NCI-H1930 (cell line): ENCODE measurements at places on chromosomes 3 and 15.

- DNase-seq: no peak
Observed at GRCh38 chr15:98966091-98966787, 41.4 kb downstream of the PGPEP1L start.

DNA sequence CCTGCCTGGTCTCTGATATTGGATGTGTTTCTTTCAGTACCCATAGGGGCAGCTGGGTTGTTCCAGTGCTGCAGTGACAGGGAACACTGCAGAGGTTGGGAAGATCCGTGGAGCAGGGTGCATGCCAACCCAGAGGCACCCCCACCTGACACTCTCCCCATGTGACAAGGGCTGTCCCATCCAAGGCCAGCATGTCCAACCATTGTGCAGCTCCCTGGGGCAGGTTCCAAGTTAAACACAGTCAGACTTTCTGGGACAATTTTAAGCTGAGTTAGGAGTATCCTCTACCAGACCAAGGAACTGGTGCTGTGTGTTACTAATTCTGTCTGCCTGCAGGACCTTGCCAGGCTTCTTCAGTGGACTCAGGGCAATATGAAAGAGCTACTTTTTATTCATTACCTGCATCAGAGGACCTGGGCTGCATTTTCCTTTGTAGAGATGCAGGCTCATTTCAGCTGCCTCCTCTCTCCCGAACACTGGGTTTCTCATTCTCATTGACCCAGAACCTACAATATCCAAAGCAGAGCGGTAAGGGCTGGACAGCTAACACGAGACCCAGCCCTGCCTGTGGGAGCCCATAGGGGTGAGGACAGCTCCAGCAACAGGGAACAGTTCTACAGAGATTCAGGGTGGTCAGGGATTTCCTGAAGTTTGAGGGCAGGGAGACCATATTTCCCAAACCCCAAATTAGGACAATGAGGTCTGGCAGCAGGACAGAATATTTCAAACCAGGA lies 72.7 kb downstream of the SPSB4 start:
- no peak for DNase-seq

DNA sequence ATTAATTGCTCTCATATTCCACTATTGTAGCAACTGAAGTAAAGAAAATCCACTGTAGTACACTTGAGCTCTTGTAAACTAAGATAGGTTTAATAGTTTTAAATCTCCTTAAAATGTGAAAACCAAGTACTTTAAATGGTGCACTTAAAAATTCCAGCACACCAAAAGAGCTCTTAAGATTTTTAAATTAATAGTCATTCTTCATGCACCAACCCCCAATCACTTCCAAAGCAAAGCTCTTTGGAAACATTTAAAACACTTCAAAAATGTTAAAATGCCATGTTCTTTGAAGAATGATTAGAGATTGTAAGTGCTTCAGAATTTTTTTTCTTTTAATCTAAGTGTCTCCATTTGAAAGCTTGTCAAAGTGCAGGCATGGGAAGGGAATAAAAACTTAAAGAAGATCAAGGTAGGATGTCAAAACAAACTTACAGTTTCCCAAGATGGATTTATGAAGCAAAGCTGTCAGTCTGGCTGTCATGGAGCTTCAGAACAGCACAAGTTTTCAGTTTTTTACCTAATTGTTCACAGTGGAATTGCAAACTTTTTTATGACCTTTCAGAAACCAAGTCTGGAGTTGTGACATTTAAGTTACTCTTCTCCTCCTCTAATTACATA lies 84.3 kb downstream of the ARPP21 start:
- no peak for DNase-seq

DNA sequence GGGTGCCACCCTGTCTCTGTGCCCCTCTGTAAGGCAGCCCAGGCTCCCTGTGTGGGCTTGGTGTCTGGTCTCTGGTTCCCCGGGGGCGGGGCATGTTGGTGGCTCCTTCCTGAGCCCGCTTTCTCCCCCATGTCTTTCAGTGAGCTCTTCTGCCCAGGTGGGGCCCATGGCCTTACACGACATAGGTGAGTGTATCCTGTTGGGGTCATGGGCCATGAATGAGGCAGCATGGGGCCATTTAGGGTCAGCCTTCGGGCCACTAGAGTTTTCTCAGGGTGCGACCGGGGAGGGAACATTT lies 195.1 kb downstream of the UBE3A start:
- DNase-seq: no peak

DNA sequence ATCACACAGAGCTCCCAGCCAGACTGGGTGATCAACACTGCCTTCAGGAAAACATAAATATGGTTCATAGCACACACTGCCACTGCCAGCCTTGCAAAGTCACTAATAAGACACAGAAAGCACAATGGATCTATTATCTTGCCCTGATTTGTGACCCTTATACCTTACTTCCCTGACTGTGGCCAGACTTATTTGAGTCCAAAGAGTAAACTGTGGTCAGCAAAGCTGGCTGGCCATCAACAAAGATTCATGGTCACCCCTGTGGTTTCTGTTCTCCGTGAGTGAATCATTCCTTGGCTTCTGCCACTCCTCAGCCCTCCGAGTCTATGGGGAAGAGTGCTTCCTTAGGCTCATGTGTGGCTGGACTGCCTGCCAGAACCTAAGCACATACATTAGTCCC lies 437.7 kb downstream of the RAP2B start:
- DNase-seq: no peak

DNA sequence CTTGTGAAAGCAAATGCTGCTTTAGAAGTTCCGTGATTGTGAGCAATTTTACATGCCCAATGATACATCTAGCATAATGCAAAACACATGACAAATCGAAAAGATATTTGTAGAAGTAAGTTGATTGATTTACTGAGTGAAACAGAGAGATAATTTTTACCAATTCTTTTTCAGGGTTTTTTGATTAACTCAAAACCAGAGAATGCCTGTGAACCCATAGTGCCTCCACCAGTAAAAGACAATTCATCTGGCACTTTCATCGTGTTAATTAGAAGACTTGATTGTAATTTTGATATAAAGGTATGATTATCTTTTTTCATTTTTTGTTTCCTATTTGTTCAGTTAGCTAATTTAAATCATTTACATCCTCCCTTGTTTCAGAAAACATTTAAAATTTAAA lies 58.8 kb downstream of the RNF13 start:
- DNase-seq: no peak

DNA sequence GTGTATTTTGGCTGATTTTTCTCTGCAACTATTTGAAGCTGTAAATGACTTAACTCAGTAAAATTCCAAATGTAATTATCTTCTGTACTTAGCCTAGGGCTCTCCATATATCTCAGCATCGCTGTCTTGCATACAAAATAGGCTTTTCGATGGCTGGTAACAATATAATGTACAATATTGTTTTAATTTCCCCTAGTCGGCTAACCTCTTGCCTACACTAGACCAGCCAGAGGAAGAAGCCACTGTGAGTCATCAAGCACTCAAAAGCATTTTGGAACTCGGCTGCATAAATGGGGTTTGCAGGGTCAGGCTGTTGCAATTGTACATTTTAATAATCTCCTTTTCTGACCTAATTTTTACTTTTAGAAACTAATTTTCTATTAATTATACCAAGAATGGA lies 583.8 kb downstream of the FOXP1 start:
- no peak for DNase-seq

GRCh38 chr3:62318752-62319569 lies 54.4 kb downstream of the FEZF2 start:
- DNase-seq: peak; percentile 72

DNA sequence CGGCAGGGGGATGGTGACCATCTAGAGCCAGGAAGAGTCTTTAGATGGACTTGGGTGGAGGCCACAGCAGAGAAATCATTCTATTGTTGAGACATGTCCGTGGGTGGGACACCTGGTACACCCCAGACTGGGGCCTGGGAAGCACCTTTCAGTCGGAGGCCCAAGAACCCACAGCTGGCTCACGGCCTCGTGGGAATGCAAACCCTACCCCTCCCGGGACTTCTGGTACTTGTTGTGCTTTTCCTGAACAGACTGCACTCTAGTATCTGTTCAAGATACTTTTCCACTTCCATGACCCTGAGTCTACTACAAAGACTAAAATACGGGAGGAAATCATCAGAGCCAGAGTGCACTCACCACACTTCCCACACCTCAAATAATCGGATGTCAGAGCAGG lies 60.7 kb downstream of the BDH1 start:
- no peak for DNase-seq

- no peak for DNase-seq
Observed at GRCh38 chr15:88069561-88069960, 187.0 kb downstream of the NTRK3 start.

DNA sequence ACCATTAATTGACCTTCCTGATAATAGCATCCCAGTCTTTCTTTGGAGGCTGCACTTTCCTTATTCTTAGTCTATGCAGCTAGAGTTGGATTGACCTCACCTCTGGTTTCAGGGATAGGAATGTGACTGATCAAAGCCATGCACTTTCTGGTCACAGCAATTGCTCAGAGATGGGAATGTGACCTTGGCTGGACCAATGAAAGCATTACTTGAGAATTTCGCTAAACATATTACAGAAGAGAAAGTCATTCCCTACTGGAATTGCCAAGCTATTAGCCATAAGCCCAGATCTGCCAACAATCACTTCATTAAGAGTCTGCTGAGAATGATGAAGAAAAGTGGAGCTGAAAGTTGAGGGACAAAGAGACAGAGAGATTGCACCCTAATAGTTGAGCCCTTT lies 32.7 kb downstream of the RTP1 start:
- no peak for DNase-seq

GRCh38 chr3:116265976-116266584 lies 179.2 kb downstream of the LSAMP start:
- DNase-seq: no peak

GRCh38 chr3:111538681-111539083 lies 3.3 kb upstream of the CD96 start:
- DNase-seq: no peak

- no peak for DNase-seq
Observed at GRCh38 chr3:74121761-74122160, 492.7 kb downstream of the CNTN3 start.

- DNase-seq: no peak
Observed at GRCh38 chr3:22122567-22122966, 371.6 kb upstream of the ZNF385D start.

- DNase-seq: no peak
Observed at GRCh38 chr3:126291061-126291460, 66.1 kb downstream of the KLF15 start.

DNA sequence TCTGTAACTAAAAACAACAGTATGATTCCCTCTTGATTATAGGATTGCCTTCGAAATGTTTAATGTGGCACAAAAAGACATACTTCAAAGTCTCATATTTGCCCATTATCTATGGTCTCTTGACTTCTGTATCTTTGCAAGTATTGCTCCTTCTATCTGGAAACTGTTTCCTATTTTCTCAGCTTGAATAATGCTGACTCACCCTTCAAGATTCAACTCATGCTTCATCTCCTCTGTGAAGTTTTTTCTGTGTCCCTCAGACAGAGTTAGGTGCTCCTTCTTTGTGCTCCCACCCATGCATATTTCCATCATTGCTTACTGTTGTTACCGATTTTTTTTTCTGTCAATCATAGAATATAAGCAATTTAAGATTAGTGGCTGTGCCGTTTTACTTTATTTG lies 192.8 kb upstream of the ROBO1 start:
- no peak for DNase-seq

GRCh38 chr3:43095370-43095769 lies 10.5 kb downstream of the POMGNT2 start:
- DNase-seq: no peak

DNA sequence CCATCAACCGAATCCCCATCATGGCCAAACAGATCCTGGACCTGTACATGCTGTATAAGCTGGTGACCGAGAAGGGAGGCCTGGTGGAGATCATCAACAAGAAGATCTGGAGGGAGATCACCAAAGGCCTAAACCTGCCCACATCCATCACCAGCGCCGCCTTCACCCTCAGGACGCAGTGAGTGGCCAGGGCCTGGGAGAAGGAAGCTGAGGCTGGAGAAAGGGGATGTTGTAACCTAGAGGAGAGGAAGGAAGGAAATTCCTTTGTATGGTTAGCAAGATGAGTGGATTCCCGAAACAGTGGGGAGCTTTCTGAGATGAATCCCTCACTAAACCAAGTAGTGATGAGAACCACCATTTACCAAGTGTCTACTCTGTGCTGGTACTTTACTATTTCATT lies 25.8 kb upstream of the CLK3 start:
- DNase-seq: no peak
